Nephron progenitor cell (in vitro differentiated cells): ENCODE measurements at places on chromosomes 12 and 14.

DNA sequence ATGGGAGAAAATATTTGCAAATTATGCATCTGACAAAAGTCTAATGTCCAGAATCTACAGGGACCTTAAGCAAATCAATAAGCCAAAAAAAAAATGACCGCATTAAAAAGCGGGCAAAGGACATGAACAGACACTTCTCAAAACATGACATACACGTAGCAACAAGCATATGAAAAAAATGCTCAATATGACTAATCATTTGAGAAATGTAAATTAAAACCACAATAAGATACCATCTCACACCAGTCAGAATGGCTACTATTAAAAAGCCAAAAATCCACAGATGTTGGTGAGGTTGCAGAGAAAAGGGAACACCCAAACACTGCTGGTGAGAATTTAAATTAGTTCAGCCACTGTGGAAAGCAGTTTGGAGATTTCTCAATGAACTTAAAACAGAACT, 16.1 kb downstream of the PAWR start:
- no peak for DNase-seq

GRCh38 chr12:77060883-77061240, 4.5 kb downstream of the E2F7 start:
- no peak for DNase-seq

DNA sequence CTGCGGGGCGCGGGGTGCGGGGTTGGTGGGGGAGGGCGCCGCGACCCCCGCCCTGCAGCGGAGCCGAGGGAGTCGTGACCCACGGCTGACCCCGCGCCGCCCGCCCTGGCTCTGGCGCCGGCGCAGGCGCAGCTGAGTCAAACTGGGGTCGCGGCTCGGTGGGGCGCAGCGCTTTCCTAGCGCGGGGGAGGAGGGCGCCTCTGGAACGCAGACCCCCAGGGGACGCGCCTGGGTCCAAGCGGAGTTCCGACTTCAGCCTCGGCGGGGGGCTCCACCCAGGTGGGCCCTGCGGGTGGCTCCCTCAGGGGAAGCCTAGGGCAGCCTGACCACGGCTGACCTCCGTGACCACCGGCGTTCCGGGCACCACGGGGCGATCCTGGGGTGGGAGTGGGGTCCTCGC, 467 bp upstream of the ANHX start:
- no peak for DNase-seq

- no peak for DNase-seq
These were observed 77.0 kb upstream of the MED13L start for GRCh38 chr12:116354534-116354933.

DNA sequence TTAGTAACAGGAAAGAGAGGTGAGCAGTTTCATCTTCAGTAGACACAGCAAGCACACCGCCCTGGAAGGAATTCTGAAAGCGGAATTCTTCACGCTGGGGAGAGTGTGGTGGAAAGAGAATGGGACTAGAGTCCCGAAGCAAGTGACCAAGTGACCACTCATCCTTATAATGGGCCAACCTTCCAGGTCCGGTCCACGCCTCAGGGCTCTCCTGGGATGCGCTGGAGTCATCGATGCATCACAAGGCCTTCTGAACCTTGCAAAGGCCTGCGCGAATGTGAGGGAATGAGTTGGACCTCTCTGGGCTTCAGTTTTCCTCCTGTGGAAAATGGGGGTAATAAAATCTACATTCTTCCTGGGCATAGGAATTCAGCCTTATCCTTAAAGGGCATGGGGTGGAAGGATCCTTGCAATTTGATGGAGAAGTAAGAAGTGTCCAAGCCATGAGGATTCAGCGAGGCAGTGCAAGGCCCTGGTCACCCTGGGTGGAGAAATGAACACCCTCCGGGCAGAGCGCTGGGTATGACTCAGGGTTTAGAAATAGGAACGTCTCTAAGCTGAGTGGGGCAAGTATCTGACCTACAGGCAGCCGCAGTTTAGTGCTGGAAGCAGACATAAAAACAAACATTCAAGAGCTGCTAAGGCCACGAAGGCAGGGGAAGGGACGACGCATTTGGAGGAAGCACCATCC, 97.7 kb downstream of the SETD3 start:
- DNase-seq: no peak

GRCh38 chr14:72685456-72685855, 208.4 kb downstream of the DPF3 start:
- DNase-seq: no peak

- DNase-seq: no peak
These were observed 198.0 kb downstream of the CACNA1C start for GRCh38 chr12:2250797-2251196.

GRCh38 chr12:19527866-19528265, 88.6 kb downstream of the AEBP2 start:
- DNase-seq: no peak

DNA sequence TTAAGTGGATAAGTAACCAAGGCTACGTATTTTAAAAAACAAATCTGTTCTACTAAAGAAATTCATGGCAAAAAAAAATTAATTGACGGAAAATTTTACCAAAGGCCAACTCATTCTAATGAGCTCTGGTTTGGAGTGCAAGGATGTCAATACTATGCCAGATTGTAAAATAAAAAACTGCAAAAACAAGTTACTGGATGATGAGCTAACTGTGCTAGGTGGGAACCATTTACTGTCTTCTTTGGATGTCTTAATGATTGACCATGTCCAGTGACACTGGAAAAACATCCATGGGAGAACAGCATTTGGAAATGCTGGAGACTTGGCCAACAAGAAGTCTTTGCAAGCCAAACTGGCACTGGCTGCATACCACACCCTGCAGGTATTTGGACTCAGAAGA, 41.6 kb downstream of the KITLG start:
- DNase-seq: no peak

GRCh38 chr12:20798554-20798953, 12.0 kb upstream of the SLCO1B3 start:
- DNase-seq: no peak

DNA sequence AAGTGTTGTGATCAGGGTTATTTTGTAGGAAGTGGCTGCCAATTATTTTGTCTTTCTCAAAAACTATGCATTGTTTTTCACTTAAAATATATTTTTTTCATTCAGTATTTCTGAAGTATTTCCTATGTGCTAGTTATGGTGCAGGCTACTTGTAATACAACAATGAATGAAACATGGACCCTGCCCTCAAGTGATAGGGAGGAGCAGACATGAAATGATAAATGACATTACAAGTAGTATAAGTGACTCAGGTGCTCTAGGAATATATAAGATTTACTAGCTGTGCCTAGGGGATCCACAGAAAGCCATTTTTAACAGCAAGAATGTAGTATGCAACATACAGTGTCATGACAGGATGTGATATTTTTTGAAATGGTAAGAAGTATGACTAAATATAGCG, 65.3 kb downstream of the TTLL5 start:
- no peak for DNase-seq

DNA sequence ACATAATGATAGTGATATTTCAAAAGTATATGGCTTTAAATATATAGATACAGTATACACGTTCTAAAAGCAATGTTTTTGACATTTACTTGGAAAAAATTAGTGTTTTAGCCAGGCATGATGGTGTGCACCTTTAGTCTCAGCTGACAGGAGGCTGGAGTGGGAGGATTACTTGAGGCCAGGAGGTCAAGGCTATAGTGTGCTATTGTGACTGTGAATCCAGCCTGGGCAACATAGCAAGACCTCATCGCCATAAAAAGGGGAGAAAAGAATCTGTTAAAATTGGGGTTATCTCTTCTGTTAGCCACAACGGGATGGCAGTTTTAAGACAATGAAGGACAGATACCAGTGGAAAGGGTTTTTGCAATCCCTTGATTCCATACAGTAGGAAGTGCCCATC, 95.2 kb downstream of the PLEKHA5 start:
- no peak for DNase-seq

GRCh38 chr14:81295958-81296923, 75.5 kb upstream of the GTF2A1 start:
- DNase-seq: no peak

DNA sequence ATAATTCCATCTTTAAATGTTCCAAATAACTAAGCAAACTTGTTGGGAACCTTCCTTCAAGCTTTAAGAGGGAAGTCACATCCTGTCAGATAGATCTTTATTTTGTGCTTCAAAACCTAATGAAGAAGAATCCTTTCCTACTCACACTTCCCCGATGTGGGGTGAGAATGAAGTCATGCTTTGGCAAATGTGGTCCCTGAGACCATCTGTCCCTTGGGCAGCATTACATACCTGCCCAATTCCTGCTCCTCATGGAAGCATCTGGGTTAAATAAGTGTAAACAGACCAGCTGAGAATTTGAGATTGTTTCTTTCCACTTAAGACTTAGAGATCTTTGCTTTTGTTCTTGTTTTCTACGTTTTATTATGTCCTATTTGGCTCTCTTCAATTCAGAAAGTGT, 606.0 kb upstream of the TMEM132C start:
- DNase-seq: no peak
